ENCODE measurements at places on chromosomes 6 and 20. TPM values are rescaled to one million over a fixed set of nuclear protein-coding genes. Genes with fewer than 3 reads are reported as not detected.

The WFDC12 gene
- total RNA-seq, result not detected

The SLC52A3 gene
- total RNA-seq, result not detected

- no peak overlapping the region for H3K27ac ChIP-seq
- peaks cover 16% of the 10 kb centered on the region for H3K4me1 ChIP-seq
- no peak for DNase-seq
- peaks cover 5% of the 10 kb centered on the region for H3K36me3 ChIP-seq
- no peaks in the 10 kb centered on the region for H3K27me3 ChIP-seq
These were observed 218.6 kb downstream of the AKAP7 start for GRCh38 chr6:131353876-131354275.

GRCh38 chr6:158836625-158837311 is 17.6 kb upstream of the EZR start:
- H3K4me1 ChIP-seq, result no peaks in the 10 kb centered on the region
- DNase-seq, result no peak
- H3K27me3 ChIP-seq, result no peaks in the 10 kb centered on the region
- peak overlapping the region; percentile 38 for H3K27ac ChIP-seq
- no peak overlapping the region for H3K4me3 ChIP-seq

DNA sequence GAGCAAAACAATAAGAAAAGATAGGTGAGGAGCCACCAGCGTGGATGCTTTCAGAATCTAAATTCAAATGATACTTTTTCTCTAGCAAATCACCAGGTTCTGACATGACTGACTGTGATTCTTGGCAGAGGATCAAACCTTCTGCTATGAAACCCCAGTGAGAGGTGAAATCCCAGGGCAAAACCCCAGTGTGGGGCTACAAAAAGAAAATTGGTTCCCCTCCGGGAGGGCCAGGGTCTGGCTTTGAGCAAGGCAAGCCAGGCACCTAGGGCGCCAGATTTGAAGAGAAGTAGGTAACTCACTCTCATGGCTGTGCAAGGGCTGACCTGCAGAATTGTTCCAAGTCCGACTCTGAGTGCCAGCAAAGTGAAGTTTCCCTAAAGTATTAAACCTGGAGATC is 20.2 kb upstream of the RALGAPA2 start:
- peaks cover 18% of the 10 kb centered on the region for H3K4me1 ChIP-seq
- no peaks in the 10 kb centered on the region for H3K27me3 ChIP-seq
- H3K36me3 ChIP-seq, result no peaks in the 10 kb centered on the region
- H3K27ac ChIP-seq, result no peak overlapping the region
- H3K4me3 ChIP-seq, result no peak overlapping the region
